ENCODE measurements at places on chromosomes 7 and 10. TPM values are rescaled to one million over a fixed set of nuclear protein-coding genes. Genes with fewer than 3 reads are reported as not detected.

MTERF1 gene
- 13.0 TPM for total RNA-seq

FKBP6 gene
- total RNA-seq, result not detected

OR2A12 gene
- not detected for total RNA-seq

SPAM1 gene
- not detected for total RNA-seq

CHST12 gene
- 8.0 TPM for total RNA-seq

TMEM248 gene
- total RNA-seq, result 98.2 TPM

SFTPD gene
- not detected for total RNA-seq

PNLIPRP3 gene
- total RNA-seq, result not detected

POLR2J2 gene
- total RNA-seq, result 6.9 TPM

CPXM2 gene
- 16.8 TPM for total RNA-seq

C7orf33 gene
- total RNA-seq, result not detected

SSBP1 gene
- total RNA-seq, result 72.3 TPM

FAM25C gene
- total RNA-seq, result not detected

UBN2 gene
- 5.5 TPM for total RNA-seq

GIMAP7 gene
- not detected for total RNA-seq

BBIP1 gene
- total RNA-seq, result 18.5 TPM

CPA2 gene
- total RNA-seq, result not detected

SERPINE1 gene
- 290 TPM for total RNA-seq

HOXA4 gene
- total RNA-seq, result not detected

ARHGEF35 gene
- 2.8 TPM for total RNA-seq

ASB4 gene
- 0.16 TPM for total RNA-seq

JAZF1 gene
- 21.3 TPM for total RNA-seq

VSTM2A gene
- total RNA-seq, result not detected

FZD8 gene
- total RNA-seq, result 5.6 TPM

SPDYE6 gene
- not detected for total RNA-seq

ZPBP gene
- total RNA-seq, result not detected

NDUFB8 gene
- total RNA-seq, result 81.3 TPM

TRIM50 gene
- not detected for total RNA-seq

SPDYE9 gene
- not detected for total RNA-seq

PNLIPRP1 gene
- total RNA-seq, result not detected

SUV39H2 gene
- total RNA-seq, result 8.6 TPM

SYT15B gene
- not detected for total RNA-seq

HPS6 gene
- 50.4 TPM for total RNA-seq

GOT1 gene
- 23.9 TPM for total RNA-seq

DLX5 gene
- not detected for total RNA-seq

SHTN1 gene
- total RNA-seq, result 4.4 TPM

SRRM3 gene
- total RNA-seq, result 1.9 TPM

TDRD1 gene
- total RNA-seq, result 4.7 TPM

RAPGEF5 gene
- total RNA-seq, result 0.49 TPM

NUPR2 gene
- not detected for total RNA-seq

TMEM130 gene
- total RNA-seq, result 0.12 TPM

AKR1C4 gene
- total RNA-seq, result not detected

LMOD2 gene
- total RNA-seq, result not detected

VPS37D gene
- total RNA-seq, result 3.6 TPM

MSS51 gene
- total RNA-seq, result 2.9 TPM

MAD1L1 gene
- total RNA-seq, result 67.5 TPM

MORN4 gene
- 5.8 TPM for total RNA-seq

MMRN2 gene
- total RNA-seq, result 1.6 TPM

STAG3 gene
- total RNA-seq, result 0.12 TPM

ANKRD61 gene
- 0.16 TPM for total RNA-seq

USP6NL gene
- 11.4 TPM for total RNA-seq

Data from hair follicle dermal papilla cell (primary cell).